Astrocyte (in vitro differentiated cells and primary cell): ENCODE measurements at places on chromosomes 2 and 18. TPM values are rescaled to one million over a fixed set of nuclear protein-coding genes. Genes with fewer than 3 reads are reported as not detected.

Gene INHBB
- 7.1 and 19.8 TPM in 2 replicates for total RNA-seq

- DNase-seq: no peak
Observed at GRCh38 chr2:60046529-60046928, 506.9 kb downstream of the BCL11A start.

Gene SERPINB7
- total RNA-seq: 11.3 and 18.0 TPM in 2 replicates

DNA sequence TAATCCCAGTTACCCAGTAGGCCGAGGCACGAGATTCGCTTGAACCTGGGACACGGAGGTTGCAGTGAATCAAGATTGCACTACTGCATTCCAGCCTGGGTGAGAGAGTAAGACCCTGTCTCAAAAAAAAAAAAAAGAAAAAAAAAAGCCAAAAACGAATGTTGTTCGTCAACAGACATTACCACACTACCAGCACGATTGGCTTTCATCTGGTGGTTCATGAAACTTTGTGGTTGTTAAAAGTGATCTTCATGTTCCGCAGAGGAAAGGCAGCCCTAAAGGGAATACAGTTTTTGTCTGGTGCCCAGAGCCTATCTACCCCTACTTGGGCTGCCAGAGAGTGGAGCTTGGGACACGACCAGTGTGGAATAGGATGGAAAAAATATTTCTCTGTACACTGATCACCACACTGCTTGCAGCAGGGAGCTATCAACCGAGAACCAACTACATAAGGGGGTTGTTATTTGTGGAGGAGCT, 13.6 kb upstream of the CXCR4 start:
- no peak for DNase-seq
